ENCODE measurements at places on chromosomes 11 and 22.

DNA sequence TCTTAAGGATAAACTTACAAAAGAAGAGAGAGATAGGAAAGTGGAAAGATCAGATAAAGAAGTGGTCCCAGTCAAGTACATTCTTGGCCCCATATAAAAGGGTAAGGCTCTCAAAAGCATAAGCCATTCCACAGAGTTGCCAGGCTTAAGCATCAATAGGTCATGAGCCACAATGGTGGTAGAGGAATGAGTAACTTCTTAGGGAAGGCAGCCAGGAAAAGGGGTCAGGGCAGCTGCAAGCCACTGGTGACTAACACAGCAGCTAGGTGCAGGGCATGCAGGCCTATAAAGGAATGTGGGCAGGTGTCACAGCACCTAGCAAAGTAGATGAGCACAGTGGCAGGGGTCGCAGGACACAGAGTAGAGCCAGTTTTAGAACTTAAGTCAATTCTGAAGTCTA lies 302.6 kb upstream of the FAT3 start:
- no peak for DNase-seq

DNA sequence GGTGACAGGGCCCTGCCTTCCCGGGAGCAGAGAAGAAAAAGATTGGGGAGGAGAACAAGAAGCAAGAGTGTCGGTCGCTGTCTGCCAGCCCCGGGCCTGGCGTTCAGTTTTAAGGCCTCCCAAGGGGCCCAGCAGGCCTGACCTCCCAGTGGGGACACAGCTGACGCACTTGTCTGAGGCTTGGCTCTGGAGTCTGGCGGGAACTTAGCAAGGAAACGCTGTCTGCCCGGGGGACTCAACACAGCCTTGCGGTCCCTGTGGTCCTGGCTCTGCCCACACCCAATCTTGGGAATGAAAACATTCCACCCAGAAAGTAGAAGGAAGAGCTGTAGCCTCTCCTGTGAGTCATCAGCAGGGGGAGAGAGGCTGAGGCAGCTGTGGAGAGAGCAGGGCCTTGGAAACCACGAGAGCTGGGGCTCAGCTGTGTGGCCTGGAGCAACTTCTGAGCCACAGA lies 54.4 kb downstream of the TRAF6 start:
- DNase-seq: no peak

DNA sequence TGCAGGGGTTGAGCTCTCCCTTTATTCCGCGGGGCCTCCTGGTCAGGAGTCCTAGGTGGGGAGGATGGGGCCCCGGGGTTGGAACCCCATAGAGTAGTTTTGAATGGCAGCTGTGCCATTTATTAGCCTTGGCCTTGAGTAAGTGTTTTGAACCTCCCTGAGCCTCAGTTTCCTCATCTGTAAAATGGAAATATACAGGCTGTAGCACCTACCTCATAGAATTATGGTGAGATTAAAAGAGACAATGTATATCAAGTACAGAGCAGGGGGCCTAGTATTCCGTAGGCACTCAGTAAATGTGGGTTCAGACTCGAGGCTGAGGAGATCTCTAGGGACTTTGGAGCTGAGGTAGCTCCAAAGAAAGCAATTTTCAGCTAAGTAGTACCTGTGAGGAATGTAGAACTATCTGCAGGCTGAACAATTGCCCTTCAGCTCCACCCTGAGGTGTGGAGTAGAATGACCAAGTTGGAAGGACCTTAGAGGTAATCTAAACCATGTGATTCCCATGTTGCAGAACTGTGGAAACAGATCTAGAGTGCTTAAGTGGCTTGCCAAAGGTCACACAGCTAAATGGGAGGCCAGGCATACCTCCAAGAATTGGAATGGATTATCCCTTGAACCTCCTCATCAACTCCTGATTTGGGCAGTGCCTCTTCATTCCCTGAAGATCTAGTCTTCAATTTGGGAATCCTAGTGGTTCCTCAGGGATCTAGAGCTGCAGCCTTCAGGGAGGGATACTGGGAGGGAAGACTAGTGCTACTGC lies 682 bp downstream of the PGAP2 start:
- DNase-seq: no peak

DNA sequence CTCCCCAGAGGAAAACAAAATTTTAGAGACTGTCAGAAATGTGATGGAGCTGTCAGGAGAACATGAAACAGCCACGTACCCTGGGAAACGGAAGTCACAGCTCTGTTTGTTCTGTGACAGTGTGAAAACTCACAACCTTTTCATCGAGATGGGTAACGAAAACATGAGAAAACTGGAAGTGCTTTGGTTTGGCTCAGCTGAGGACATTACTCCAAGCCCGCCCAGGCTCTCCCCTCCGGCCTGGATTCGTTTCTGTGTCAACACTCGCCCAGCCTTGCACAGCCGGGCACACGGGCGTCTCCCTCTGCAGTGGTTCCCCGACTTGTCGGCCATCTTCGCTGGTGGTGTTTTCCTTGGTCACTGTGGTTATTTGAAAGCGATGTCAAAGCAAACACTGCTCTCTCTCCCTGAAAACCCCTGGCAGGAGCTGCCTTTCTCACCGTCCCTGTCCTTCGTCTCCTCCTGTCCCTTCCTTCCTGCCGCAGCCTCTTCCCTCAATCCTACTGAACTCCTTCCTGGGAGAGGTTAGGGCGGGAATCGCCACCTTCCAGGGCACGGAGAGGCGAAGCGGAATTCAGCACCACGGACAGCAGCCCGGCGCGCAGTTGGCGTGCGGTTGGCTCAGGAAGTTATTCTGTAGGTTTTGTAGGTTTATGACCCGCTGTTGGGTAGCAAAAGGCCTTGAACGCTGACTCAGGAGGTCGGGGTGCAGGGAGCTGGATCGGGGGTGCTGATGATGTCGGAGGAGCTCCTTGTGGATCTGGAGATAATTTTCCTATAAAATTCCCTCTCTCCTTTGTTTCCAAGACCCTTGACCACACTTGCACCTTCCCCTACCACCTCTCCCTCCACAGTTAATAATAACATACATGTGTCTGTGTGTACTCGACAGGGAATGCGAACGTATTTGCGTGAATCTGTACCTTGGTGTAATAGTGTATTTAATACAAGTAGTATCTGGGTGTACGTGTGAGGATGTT lies 13.1 kb upstream of the RPS19BP1 start:
- peak; percentile 72 for DNase-seq

GRCh38 chr11:85680897-85681296 lies 5.1 kb downstream of the CCDC89 start:
- no peak for DNase-seq

DNA sequence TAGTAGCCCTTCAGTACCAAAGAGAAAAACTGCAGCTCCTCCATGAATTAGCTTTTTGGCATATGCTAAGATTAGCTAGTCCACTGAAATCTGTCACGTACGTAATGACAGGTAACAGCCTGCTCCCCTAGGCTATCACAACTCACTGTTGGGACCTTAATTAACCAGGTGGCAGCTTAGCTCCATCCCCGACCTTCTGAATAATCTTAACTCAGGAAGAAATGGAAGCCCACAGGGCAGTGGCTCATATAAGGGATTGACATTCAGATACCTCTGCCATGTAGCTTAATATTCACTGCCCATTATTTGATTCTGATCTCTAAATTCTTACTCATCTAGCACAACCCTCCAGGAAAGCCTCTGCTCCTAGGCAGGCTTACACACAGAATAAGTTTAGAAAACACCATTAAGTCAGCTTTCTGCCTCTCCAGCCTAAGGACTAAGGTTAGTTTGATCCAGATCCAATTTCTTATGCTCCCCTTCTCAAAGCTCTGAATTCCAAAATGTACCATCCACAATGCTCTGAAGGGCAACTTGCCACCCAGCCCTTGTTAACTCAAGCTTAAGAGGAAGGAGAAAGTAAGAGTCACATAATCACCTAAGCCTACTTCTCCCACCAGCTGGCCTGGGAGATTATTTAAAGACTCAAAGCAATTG lies 5.0 kb downstream of the HSPA8 start:
- no peak for DNase-seq

DNA sequence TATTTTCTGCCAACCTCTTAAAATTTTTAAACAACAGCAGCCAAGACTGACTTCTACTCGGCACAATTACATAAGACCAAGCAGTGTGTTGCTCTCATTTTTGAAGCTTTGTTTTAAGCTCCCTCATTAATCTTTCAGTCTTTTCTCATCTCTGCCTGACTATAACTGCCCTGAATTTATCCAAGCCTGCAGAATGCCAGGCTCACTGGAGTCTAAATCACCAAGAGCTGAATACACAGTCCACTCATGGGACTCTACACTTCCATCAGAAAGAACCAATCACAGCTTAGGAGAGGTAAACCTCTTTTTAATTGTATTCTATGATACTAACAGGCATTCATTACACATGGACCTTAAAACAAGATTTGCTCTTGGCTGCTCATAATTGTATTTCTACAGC lies 178.7 kb downstream of the CADM1 start:
- no peak for DNase-seq

DNA sequence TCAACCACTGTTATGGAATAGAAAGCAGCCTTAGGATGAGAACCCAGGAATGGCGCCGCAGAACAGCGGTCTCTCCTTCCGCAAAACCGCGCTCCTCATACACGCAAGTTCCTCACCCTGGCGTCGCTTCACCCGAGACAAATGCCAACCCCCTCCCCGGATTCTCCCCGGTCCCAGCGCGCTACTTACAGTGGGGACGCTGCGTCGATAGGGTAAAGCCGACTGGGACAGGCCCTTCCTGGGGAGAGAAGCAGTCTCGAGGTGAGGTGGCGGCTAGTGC lies 287 bp downstream of the RPS13 start:
- DNase-seq: no peak

GRCh38 chr22:21940521-21940920 lies 12.1 kb downstream of the PPM1F start:
- DNase-seq: no peak

GRCh38 chr11:102343809-102344208 lies 3.2 kb upstream of the BIRC2 start:
- no peak for DNase-seq

- peak; percentile 74 for DNase-seq
Measured at GRCh38 chr22:41857155-41857859, 24.4 kb downstream of the SREBF2 start.

GRCh38 chr11:128796270-128796669 lies 70.8 kb downstream of the KCNJ1 start:
- DNase-seq: no peak

GRCh38 chr22:19734837-19735382 lies 11.6 kb downstream of the GP1BB start:
- no peak for DNase-seq

DNA sequence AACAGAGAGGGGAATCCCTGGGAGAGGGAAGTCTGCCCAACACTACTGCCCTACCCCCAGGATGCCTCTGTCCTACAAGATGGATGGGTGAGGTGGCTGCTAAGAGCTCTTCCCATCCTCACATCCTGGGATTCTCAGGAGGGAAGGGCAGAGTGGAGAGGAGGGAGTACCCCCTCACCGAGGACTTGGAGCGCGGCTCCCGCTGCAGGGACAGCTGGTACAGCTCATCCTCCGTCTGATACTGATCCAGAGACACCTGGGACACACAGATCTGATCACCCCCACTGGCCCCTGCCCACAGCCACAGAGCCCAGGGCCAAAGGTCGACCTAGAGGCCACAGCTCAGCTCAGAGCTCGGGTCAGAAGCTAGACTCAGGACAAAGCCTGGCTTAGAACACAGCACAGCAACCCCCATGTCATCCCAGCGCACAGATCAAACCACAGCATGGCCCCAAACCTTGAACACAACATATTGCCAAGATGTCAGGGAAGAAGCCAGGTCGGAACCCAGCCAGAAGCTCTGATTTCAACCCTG lies 8.2 kb downstream of the RASGRP2 start:
- DNase-seq: no peak

- no peak for DNase-seq
Measured at GRCh38 chr22:49906071-49906798, 12.0 kb downstream of the ALG12 start.

DNA sequence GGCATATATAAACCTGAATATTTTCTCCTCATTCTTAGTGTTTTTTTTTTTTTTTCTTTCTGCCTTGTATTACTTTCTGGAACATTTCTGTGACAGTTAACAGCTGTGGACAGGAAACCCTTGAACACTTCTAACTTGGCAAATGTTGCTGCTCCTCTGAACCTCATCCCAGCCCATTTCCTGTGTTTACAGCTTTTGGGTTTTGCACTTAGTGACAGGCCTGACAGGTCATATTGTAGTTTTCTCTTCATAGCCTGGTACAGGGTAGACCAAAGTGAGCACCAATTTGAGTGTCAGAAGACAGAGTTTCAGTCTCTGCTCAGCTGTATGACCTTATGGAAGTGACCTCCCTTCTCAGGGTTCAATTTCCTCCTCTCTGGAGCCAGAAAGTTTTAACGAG lies 91.6 kb downstream of the STIM1 start:
- DNase-seq: peak; percentile 24

DNA sequence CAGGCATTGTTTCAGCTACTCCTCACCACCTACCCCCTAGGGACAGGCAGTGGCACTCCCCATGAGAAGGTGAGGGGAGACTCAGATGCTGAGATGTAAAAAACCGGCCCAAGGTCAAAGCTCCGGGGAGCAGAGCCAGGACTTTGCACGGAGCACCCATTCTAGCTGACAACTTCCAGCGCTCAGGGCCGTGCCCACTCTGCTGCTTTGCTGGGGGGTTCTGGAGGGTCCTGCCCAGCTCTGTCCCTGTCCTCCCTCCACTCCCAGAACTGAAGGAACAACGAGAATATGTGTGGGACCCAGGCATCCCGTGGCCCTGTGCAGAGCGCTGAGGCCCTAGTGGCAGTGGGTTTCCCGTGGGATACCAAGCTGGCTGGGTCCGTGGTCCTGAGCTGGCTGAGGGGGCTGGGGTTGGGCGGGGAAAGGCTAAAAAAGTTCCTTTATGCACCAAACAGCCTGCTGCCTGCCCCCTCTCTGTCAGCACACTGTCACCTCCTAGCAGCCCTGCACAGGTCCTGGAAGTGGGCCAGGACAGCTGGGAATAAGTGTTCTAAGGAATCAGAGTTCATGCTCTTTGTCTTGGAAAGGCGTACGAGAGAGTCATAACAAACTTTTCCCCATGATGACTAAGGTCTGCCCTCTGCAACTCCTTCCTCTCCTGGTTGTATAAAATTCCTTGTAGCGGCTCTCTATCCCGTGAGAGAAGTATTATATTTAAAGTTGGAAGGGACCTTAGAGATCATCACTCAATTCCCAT lies 1.9 kb downstream of the MS4A10 start:
- DNase-seq: no peak

GRCh38 chr11:122160841-122161590 lies 45.0 kb upstream of the BLID start:
- DNase-seq: no peak

- no peak for DNase-seq
Measured at GRCh38 chr11:75490221-75491181, 35.2 kb downstream of the GDPD5 start.

DNA sequence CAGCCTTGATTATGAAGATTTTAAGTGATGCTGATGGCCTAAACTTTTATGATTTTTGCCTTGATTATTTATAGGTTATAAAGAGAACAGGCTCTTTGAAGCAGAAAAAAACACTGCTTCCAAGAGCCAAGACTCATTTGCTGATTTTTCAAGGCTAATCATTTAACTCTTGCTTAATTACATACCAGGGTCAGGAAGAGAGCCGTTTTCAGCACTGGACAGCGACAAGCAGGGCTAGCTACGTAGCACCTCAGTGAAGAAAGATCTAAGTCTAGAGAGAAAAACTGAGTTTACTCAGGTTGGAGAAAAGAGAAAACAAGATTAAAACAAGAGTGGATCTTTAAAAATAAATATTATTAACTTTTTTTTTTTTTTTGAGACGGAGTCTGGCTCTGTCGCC lies 615.4 kb upstream of the B3GAT1 start:
- DNase-seq: no peak

GRCh38 chr11:86079421-86079820 lies 10.5 kb upstream of the PICALM start:
- no peak for DNase-seq

- DNase-seq: no peak
Measured at GRCh38 chr11:119666061-119666460, 62.9 kb downstream of the NECTIN1 start.
